ENCODE measurements at places on chromosomes 3 and 15. TPM values are rescaled to one million over a fixed set of nuclear protein-coding genes. Genes with fewer than 3 reads are reported as not detected.

Gene INO80
- total RNA-seq, result 24.4 TPM

Gene UBAP1L
- 2.7 TPM for total RNA-seq

Gene OCA2
- not detected for total RNA-seq

Gene ROPN1B
- total RNA-seq, result 0.39 TPM

Gene CNTN4
- total RNA-seq, result not detected

Measured in articular chondrocyte of knee joint (primary cell).